ENCODE measurements at places on chromosomes 2 and 18.

DNA sequence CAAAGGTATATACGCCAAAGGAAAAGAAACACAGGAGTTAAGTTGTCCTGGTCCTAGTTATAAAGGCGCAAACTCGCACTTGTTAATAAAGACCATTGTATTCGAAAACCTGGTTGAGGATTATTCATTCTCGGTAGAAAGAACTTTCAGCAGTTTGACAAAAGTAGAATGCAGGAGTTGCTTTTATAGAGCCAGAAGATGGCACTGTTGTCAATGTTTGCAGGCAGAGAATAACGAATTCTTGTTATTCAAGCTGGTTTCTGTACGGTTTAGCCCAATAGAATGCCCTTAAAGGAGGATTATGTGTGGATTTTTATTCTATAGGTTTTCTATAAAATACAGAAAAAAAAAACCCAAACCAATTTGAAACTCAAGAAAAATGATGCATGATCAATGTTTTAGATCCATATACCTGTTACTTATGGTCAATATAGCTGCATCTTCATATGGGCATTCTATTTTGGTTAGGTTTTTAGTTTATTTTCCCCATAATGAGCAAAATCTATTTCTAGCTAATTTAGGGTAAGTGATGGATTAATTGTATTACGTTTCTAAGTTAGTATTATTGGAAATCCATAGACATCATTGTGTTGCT is 510.3 kb downstream of the PLCL1 start:
- DNase-seq, result peak; percentile 6

DNA sequence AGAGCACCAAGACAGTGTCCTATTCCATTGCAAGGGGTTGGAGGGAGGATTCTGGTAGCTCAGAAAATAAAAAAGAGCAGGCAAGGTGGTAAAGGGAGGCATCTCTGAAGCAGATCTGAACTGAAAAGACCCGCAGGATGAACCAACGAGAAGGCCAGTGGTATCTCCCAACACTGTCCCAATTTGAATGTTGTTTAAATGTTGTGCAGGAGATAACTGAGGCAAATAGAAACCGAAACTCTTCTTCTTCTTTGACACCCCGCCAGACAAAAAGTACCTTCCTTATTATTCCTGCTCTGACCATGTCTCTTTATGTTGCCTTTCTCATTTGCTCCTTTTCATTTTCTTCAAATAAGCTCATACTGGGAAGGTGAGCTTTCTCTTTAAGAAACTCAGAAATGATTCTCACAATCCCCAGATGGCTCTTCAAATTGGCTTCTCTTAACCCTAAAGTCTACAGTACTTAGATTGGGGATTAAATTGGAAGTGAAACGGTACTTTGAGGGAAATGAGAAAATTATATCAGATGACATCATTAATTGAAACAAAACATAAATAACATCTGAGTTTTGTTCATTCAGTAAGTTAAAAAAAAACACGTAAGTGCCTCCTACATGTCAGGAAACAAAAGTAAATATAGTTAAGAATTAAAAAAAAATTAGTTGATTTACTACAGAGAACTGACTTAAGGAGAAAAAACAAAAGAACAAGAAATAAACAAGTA is 143.6 kb downstream of the WDPCP start:
- no peak for DNase-seq

DNA sequence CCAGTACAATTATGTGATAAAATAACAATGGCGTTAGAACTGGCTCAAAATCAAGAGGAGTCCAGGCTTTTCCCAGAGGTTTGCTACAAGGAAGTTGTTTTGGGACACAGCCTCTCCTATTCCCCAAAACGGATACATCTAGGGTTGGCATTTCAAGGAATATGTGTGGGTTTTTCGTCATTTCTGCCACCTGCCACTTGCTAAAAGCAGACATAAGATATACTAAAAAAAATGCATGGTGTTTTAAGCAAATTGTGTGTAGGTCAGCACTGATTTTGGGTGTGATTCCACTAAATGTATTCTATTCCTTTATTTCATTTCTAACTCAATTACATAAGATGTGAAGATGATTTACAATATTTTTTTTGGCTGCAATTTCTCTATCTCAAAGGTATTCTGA is 36.4 kb upstream of the GCG start:
- DNase-seq, result no peak

DNA sequence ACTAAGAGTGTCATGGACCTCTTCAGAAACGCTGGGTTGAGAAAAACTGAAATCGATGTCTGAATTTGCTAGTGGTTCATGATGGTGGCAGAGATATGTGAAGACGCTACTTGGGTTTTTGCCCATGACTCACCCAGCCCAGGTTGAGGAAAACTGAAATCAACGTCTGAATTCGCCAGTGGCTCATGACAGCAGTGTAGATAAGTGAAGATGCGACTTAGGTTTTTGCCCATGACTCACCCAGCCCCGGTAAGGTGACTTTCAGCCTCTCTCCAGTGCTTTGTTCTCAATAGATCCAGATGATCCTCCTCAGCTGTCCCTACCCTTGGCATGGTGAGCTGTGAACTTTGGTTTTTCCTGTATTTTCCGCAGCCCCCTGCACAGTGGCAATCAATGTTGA is 105.3 kb upstream of the SIX3 start:
- no peak for DNase-seq

- DNase-seq, result no peak
Observed at GRCh38 chr2:174217869-174218268, 30.5 kb downstream of the OLA1 start.

- DNase-seq, result no peak
Observed at GRCh38 chr2:39359453-39360038, 77.5 kb downstream of the MAP4K3 start.

GRCh38 chr2:23944527-23944926 is 4.3 kb downstream of the UBXN2A start:
- no peak for DNase-seq

DNA sequence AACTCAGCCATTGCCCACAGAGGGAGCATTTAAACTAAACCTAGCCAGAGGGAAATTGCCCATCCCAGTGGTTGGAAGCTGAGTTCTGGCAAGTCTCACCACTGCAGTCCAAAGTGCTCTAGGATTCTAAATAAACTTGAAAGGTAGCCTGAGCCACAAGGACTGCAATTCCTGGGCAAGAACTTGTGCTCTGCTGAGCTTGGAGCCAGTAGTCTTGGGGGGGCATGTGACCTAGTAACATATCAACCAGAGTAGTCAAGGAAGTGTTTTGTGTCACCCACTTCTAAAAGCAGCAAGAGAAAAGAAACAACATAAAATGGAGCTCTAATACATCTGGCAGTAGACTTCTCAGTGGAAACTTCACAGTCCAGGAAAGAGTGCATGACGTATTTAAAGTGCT is 167.0 kb downstream of the PTH2R start:
- DNase-seq, result no peak

GRCh38 chr2:73268830-73269685 is 15.2 kb downstream of the FBXO41 start:
- no peak for DNase-seq

DNA sequence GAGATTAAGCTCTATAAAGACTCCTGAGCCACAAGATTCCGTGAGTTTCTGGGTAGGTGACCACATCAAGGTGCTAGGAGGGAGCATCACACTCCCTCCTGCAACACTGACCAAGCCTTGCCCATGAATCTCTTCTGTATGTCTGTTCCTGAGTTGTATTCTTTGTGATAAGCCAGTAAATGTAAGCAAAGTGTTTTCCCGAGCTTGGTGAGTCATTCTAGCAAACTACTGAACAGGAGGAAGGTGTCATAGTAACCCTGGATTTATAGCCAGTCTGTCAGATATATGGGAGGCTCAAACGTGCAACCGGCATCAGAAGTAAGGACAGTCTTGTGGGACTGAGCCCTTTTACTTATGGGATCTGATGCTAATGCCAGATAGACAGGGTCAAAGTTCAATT is 346.1 kb upstream of the KYNU start:
- no peak for DNase-seq

- DNase-seq, result no peak
Observed at GRCh38 chr2:86035376-86035882, 70.3 kb downstream of the POLR1A start.

- DNase-seq, result no peak
Observed at GRCh38 chr2:86305915-86306254, 31.5 kb downstream of the REEP1 start.

DNA sequence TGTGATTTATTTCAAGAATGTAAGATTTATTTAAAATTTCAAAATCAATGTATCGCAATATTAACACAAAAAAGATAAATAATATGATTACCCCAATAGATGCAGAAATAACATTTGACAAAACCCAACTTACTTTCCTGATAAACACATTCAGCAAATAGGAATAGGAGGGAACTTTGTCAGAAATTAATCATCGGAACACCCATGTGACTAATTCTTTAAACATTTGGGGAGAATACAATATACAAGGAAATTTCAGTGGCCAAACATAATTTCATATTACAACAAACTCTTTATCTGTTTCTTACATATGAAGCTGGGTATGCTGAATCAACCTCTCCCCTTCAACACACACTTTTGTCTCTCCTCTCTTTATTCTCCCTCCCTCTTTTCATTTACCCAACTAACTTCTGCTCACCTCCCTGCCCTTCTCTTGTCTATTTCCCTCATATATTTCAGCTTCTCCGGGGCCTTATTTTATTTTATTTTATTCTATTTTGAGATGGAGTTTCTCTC is 309.6 kb upstream of the CNTNAP5 start:
- no peak for DNase-seq

GRCh38 chr2:43180897-43181296 is 45.5 kb downstream of the ZFP36L2 start:
- no peak for DNase-seq

GRCh38 chr18:9824474-9824832 is 61.3 kb upstream of the TXNDC2 start:
- no peak for DNase-seq

GRCh38 chr18:74175658-74176057 is 27.3 kb downstream of the TIMM21 start:
- no peak for DNase-seq

GRCh38 chr2:54430649-54431048 is 25.5 kb upstream of the SPTBN1 start:
- no peak for DNase-seq

DNA sequence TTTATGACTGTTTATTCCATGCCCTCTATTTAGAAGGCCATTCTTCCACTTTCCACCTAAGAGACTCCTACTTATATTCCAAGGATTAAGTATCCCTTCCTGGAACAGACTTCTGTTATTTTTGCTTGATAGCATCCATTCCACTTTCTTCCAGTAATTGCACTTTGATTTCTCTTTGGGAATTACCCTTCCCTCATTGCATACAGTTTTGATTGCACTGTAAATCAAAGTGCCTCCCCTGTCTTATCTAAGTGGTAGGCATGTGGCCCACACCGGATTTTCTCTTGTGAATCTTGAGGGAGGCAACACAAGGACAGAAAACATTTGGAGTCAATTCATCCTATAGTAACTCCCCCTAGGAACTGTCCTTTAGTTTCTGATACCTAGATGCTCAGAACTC is 120.4 kb downstream of the PDE11A start:
- DNase-seq, result no peak

- peak; percentile 80 for DNase-seq
Observed at GRCh38 chr2:237085248-237086221, at the start of gene COPS8. TSS of gene COPS8 (plus strand) at chr2:237085889. CDS start at chr2:237085965, 76 bp downstream.

DNA sequence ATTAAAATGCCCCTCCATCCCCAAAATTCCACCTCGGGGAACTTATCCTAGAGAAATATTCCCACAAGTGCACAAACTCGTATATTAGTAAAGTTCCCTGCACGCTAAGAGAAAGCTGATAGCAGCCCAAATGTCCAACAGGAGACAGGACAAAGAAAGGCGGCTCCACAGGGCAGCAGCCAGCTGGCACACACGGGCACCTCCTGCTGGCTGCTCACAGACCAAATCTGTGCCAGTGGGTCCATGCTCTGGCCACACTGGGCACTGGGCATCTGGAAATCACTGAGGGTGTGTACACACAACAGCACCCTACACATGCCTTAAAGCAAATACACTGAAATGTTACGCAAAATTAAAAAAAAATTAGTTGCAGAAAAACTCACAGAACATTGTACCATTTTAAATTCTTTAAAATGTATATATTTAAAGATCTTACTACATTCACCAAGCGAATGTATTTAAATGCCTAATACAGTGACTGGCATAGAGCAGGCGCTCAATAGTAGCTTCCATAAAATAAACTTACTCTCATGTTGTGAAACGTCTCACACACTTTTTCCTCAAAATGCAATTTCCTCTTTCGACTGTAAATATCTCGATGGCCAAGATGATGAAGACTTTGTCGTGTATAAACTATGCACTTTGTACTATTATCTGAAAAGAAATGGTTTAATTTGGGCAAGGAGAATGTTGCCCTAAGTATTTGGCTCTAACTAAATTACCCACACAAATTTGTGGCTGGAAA is 19.4 kb downstream of the ZNF516 start:
- no peak for DNase-seq

GRCh38 chr18:68263481-68263880 is 451.4 kb downstream of the TMX3 start:
- no peak for DNase-seq

- no peak for DNase-seq
Observed at GRCh38 chr2:70420740-70421139, 118.9 kb upstream of the FAM136A start.

- DNase-seq, result no peak
Observed at GRCh38 chr2:166485558-166486178, 8.4 kb downstream of the SCN7A start.

DNA sequence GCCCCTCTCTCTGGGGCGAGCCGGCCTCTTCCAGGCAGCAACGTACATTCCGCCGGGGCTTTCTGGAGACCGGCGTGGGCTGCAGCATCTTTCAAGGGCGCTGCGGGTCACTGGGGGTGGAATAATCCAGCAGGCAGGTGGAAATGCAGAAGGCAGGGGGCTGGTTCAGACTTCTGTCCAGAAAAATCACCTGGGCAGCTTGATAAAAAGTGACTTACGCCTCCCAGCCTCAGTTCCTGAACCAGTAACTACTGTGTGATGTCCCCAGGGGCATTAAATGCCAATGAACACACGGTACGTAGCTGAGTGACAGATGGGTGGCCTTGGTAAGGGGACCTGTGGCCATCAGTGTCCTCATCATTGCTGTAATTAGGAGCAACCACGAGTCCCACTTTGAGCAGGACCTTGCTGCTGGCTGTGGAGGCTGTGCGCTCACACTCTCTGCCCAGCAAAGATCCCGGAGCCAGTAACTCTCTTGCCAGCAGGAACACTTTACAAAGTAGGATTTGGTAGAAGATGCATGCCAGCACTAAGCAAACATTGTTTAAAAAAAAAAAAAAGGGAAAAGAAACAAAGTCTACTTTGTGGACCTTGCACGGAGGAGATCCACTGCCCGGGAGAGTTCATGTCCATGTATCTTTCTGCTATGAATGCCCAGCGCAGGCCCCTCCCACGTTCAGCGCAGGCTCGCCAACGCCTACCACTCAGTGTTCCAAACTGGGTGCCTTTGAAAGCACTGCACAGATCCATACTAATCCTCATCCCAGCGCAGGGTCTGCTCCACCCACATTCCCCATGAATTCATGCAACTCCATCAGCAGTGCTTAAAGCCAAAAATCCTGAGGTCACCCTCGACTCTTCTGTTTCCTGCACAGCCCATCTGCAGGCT is 177.3 kb downstream of the HDAC4 start:
- no peak for DNase-seq

- DNase-seq, result no peak
Observed at GRCh38 chr2:177692783-177693269, 300.3 kb downstream of the AGPS start.

GRCh38 chr2:19046986-19047780 is 311.2 kb downstream of the OSR1 start:
- DNase-seq, result no peak

Measured in urinary bladder (tissue), 4 donors.